ENCODE measurements at places on chromosomes 1 and 21. TPM values are rescaled to one million over a fixed set of nuclear protein-coding genes. Genes with fewer than 3 reads are reported as not detected.

GBP2 gene
- 70.6 TPM for total RNA-seq

ASCL5 gene
- total RNA-seq = not detected

NR0B2 gene
- total RNA-seq = not detected

ARMH1 gene
- total RNA-seq = 3.0 TPM

TPTE gene
- not detected for total RNA-seq

SPATA1 gene
- total RNA-seq = 0.96 TPM

AQP10 gene
- total RNA-seq = not detected

CR1L gene
- not detected for total RNA-seq

S100A9 gene
- 151 TPM for total RNA-seq

OXCT2 gene
- 1.1 TPM for total RNA-seq

TFF3 gene
- total RNA-seq = 3.0 TPM

KCND3 gene
- 6.2 TPM for total RNA-seq

OR2L13 gene
- not detected for total RNA-seq

CACHD1 gene
- 14.2 TPM for total RNA-seq

CXADR gene
- total RNA-seq = 80.8 TPM

C1orf232 gene
- total RNA-seq = not detected

PLA2G2D gene
- not detected for total RNA-seq

KRTAP20-2 gene
- not detected for total RNA-seq

YBEY gene
- 22.8 TPM for total RNA-seq

LRRC39 gene
- total RNA-seq = 1.8 TPM

S100A1 gene
- not detected for total RNA-seq

CD1B gene
- total RNA-seq = not detected

DIO1 gene
- not detected for total RNA-seq

TRABD2B gene
- 4.6 TPM for total RNA-seq

LRRC8C gene
- total RNA-seq = 10.1 TPM

SH2D5 gene
- 0.49 TPM for total RNA-seq
